Fibroblast of skin of left quadriceps (primary cell): ENCODE measurements at places on chromosomes 4 and X.

DNA sequence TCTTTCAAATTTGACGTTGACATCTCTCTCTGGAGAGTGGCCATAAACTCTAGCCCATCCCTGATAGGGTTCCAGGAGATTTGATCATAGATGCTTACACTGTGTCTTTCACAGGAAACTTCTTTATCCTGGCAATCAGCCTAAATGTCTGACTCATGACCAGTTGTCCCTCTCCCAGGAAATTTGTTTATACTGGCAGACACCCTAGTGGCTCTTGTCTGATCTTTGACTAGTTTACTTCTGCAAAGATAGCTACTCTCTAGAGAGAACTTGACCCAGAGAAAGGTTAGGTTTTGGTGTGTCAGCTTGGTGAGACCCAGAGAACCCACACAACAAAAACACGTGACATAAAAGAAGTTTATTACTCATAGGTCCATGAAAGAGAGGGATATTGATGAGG, 509.8 kb downstream of the CENPC start:
- DNase-seq, result peak; percentile 14

DNA sequence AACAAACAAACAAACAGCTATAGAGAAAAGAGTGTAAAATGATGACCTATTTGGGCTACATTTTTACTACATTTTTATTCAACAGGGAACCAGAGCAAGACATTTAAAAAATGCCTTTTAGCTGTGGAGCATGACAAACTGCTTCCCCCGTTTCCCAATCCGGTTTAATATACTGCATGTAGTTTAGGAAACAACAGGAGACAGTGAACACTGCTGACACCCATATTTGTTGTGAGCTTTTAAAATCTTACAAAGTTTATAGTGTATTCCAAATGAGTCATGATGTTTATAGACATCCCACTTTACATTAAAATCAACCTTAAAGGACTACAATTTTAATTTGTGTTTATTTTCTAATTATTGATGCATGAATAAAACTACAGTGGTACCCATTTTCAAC, 1238.3 kb downstream of the TECRL start:
- DNase-seq, result no peak

DNA sequence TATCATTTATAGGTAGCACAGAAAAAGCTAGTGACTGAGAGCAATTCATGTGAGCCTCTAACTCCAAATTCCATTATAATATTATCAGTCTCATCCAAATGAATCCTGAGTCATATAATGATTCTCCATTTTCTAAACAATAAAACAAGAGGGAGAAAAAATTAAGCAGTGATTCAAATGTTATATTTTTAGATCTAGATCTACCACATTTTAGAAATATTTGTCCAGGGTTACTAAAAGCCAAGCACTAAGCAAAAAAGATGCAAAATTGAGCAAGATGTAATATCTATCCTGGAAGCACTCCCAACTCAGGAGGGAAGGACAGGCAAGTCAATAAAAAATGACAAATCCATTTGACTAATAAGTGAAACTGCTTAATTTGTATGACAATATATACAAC, 172.8 kb downstream of the FBXW7 start:
- DNase-seq, result peak; percentile 39

GRCh38 chrX:1658071-1658491, 43.2 kb downstream of the ASMT start:
- no peak for DNase-seq

DNA sequence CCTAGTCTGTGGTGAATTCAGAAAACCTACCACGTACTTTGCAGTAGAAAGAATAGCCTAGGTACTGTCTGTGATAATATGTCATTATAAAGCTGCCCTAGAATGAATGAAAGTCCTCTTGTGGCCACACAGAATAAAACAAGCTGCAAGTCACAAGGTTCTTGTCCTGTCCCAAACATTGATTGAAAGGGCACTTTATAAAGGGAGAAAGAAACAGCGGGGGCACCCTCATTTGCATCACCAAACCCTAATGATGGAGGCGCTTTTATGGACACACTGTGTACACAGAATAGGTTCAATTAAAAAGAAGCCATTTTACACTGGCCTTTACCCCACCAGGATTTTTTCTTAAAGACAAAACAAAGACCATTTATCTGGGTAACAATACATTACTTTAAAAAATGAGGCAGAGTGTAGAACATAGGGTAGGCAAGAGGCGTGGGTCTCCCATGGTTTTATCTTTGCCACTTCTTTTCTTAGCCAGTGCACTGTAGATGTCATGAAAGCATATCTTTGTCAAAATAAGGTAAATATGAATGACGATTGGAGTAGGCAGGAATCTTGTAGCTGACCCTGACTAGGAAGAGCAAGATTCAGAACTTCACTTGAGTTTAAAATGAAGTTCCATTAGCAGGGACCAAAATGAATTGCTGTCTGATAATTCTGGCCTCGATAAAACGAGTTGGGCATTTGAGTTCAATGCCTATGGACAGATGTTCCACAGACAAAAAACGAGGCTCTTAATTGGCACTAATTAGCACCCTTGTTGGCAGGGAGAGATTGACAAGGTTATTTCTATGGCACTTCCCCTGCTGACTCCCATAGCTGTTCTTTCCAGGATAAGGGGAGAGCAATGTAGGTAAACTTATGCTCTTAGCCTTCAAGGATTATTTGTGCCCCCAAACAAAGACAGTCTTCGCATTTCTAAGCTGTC, 365.1 kb downstream of the AFF2 start:
- no peak for DNase-seq
